Glomerular endothelial cell (primary cell): ENCODE measurements at places on chromosomes 6 and 20. TPM values are rescaled to one million over a fixed set of nuclear protein-coding genes. Genes with fewer than 3 reads are reported as not detected.

TPX2 gene
- 16.1 and 31.0 TPM in 2 replicates for total RNA-seq

TAB2 gene
- 26.4 and 49.8 TPM in 2 replicates for total RNA-seq

ARMC12 gene
- total RNA-seq = not detected in 2 replicates

JPH2 gene
- total RNA-seq = 0.58 and 1.5 TPM in 2 replicates

DUSP15 gene
- total RNA-seq = 0.48 and 0.64 TPM in 2 replicates
